ENCODE measurements at places on chromosomes 3 and 15.
A peak's percentile ranks its signal among the peaks of the same experiment; 100 is the strongest.

DNA sequence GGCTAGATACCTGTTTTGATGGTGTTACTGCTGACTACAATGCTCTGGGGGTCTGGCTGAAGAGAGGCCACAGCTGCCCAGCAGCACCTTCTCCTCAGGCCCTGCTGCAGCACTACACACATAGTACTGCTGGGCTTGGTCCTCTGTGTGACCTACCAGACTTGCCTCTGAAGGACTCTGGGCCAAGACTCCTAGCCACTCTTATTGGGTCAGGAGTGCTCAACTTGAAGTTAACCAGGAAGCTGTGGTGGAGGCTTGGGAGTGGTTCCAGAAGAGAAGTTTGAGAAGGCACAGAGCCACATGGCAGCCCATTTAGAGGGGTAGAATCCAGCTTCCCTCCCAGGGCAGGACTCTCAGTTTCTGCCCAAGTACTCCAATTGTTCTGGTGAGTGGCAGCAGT is 16.6 kb downstream of the ELP6 start:
- no peak for DNase-seq

DNA sequence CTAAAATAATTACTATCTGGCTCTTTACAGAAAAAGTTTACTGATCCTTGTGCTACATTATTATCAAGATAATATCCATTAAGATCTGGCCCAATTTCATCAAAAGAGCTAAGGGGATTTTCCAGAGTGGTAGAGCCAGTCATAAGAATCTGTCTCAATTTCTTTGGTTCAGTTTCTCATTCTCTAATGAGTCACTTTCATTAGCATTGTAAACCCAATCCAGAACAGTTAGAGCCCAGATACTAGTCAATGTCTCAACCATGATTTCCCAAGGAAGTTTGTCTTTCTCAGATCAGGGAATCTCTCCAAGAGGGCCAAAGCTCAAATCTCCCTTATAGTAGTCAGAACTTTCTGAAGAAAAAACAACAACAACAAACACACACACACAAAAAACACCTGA is 131.1 kb upstream of the PPP2R3A start:
- no peak for DNase-seq

GRCh38 chr3:101518421-101518871 is 5.4 kb upstream of the SENP7 start:
- DNase-seq, result peak; percentile 63

- no peak for DNase-seq
Measured at GRCh38 chr3:127411083-127411727, 123.4 kb upstream of the PRR20G start.

GRCh38 chr3:133939463-133939835 is 43.8 kb upstream of the RAB6B start:
- DNase-seq, result no peak

GRCh38 chr15:31571676-31572075 is 245.0 kb downstream of the KLF13 start:
- no peak for DNase-seq

GRCh38 chr3:124439603-124440002 is 290.6 kb upstream of the UMPS start:
- no peak for DNase-seq

DNA sequence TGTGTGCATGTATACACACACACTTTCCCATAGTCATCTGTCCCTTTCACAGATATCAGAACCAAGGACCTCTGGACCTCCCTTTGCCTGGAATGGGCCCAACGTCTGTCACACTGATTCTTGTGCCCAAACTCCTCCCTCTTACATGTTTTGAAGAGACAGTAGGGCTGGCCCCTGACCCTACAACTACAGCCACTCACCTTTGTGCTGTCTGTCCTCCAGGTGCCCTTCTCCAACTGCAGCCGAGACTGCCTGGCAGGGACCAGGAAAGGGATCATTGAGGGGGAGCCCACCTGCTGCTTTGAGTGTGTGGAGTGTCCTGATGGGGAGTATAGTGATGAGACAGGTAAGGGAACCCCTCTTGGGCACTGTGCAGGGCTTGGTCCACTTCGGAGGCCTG is 43.2 kb upstream of the CSTA start:
- DNase-seq, result no peak

DNA sequence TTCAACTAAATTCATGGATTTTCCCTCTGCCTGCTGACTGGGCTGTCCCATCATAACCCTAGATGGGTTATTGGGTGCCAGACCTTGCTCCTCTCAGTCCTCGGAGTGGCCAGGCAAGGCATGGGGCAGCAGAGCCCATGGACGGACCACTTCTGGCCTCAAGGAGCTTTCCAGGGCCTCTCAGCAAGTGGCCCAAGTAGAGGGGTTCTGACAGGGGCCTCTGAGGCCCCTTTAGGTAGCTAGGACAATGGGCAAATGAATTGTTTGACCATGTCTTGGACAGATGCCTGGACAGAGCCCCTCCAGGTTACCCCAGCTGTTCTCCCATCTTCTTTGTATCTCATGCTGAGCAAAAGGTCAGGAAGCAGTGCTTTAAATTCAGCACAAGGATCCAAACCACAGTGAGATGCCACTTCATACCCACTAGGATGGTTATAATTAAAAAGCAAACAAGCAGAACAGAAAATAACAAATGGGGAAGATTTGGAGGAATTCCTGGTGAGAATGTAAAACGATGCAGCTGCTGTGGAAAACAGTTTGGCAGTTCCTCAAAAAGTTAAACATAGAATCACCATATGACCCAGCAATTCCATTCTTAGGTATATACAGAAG is 61.6 kb downstream of the SPSB4 start:
- no peak for DNase-seq

GRCh38 chr15:82625136-82625535 is 22.0 kb downstream of the CPEB1 start:
- no peak for DNase-seq

- peak; percentile 39 for DNase-seq
Measured at GRCh38 chr3:125119752-125120378, 64.1 kb upstream of the HEG1 start.

GRCh38 chr3:8482960-8483665 is 18.5 kb upstream of the LMCD1 start:
- DNase-seq, result no peak

DNA sequence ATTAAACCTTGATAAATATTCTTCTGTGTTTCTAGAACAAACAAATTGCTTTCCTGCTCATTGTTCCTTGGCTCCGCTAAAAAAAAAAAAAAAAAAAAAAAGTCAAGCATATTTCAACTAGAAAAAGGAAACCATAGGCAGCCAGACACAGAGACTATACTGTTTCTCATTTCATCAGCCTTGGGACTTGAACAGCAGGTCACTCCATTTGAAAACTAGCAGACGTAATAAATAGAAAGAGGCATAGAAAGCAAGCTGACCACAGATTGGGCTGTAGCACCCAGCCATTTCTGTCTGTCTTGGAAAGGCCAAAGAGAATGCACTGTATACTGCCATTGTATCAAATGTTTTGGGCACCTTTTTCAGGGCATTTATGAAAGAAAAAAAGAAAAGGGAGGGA is 697.1 kb downstream of the NLGN1 start:
- DNase-seq, result no peak

DNA sequence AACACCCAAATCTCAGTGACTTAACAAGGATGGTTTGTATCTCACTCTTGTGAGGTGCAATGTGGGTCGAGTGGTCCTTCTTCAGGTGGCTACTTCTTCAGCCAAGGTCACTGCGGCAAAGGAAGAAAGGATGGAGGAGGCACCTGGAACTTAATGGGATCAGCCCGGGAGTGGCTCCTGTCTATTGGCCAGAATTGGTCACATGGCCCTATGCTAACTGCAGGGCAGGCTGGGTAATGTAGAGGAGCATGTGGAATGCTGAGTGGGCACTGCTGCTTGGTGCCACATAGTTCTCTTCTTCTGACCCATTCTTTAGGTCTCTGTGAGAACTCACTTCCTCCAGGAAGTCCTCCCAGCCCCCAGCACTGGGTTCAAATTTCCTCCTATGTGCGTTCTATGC is 20.3 kb upstream of the FAM3D start:
- DNase-seq, result no peak

DNA sequence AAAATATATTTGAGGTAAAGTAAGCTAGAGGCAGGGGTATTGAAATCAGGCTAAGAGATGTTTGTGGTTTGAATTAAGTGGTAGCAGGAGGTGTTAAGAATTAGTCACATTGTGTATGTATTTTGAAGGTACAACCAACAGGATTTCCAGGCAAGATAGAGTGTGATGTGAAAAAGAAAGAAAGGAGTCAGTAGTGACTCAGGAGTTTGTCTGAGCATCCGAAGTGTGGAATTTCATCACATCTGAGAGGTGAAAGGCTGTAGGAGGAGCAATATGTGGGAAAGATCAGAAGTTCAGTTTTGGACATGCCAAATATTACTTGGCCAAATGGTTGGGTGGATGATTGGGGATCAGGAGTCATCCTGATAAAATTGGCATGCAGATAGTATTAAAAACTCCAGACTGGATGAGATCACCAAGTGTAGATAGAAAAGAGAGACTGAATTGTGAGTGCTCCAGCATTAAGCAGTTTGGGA is 32.1 kb upstream of the EBLN2 start:
- peak; percentile 28 for DNase-seq

GRCh38 chr15:81473177-81473576 is 99.2 kb upstream of the TMC3 start:
- DNase-seq, result no peak

- no peak for DNase-seq
Measured at GRCh38 chr3:56357266-56357665, 111.0 kb downstream of the ERC2 start.

- no peak for DNase-seq
Measured at GRCh38 chr3:63385629-63386028, 107.5 kb downstream of the SYNPR start.

GRCh38 chr15:68674975-68675374 is 96.2 kb downstream of the CORO2B start:
- DNase-seq, result peak; percentile 14

- DNase-seq, result peak; percentile 39
Measured at GRCh38 chr15:98085003-98085639, 124.6 kb downstream of the ARRDC4 start.

- DNase-seq, result no peak
Measured at GRCh38 chr15:70240082-70240481, 142.4 kb upstream of the TLE3 start.

DNA sequence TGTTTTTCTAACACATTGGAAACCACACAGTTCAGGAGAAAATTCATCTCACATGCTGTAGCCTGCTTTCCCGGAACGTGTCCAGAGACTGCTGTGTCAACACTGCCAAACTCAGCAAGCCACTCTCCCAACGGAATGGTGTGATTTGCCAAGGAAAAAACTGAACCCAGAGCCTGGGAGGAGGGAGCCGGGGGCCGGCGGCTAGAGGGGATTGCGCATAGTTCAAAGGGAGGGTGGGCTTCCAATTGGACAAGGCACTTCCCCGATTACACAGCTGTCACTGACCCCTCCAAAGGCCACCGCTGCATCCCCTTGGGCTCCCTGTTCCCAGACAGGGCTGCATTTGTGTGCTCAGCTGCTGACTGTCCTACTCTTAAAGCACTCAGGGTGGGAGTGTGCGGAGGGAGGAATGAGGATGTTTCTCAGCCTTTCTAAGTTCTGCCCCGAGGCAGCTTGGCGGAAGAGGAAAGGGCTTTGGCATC is 256.2 kb downstream of the ZNF621 start:
- DNase-seq, result no peak

DNA sequence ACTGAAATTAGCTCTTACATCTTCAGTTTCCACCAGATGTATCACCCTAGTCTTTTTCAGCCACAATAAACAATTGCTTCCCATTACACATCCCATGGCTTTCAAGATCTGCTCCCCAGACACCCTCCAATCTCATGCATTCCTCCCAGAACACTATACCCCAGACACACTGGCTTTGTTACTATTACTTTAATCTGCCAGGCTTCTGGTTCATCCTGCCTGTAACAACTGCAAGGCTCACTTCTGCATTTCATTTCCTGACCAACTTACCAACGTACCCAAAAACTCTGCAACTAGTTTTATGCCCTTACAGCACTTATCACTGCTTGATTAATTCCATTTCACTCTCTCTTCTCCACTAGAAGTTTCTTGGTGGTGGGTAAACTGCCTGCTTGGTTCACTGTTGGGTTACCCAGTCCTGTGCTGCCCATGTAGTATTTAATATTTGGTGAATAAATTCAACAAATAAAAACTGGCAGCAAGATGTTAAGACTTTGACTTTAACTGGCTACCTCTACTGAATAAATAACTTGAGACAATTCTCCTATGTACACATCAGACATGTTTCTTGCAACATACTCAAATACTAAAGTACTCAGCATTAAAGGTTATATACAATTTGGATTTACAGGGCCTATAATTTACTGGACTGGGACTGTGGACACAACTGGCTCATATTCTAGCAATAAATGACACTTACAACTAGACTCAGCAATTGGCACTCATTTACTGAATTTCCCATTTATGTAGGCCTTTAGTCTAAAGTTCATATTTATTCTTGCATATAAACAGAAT is 2.7 kb downstream of the RPL22L1 start:
- peak; percentile 12 for DNase-seq

DNA sequence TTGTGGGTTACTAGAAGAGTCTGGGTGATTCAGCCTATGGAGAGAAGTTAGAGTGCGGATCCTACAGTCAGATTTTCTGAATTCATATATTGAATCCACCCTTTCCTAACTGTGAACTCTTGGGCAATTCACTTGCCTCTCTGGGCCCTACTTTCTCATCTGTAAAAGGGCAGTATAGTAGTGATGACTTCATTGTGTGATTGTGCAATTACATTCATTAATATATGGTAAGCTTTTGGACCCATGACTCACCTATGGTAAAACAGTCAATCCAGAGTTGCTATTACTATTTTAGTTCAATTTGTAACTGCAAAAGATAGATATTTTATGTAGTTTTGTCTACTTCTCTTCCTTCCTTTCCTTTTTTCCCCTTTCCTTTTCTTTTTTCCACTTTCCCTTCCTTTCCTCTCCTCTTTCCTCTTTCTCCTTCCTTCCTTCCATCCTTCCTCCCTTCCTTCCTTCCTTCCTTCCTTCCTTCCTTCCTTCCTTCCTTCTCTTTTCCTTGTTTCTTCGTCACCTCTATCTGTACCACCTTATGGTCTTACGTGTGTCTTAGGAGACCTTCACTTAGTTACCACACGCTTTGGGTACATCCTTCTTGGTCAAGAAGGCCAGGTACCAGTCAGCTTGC is 37.0 kb downstream of the GMNC start:
- no peak for DNase-seq

DNA sequence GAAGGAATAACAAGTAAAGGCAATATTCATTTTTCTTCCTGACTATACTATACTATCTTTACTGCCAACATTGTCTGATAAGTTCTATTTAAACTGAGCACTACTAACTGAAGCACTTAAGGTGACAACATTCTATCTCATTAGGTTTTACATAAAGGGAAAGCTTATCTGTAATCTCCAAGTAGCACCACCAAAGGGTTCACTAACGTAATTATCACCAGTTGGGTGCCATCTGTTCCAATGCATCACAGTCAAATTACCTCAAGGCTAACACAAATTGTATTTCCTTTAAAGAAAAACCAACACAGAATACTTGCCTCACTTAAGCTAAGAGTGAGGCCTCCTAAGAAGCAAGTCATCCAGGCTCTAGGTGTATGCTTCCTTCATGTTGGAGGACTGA is 453.8 kb downstream of the RAP2B start:
- no peak for DNase-seq

- DNase-seq, result peak; percentile 34
Measured at GRCh38 chr3:172332256-172333041, 115.8 kb downstream of the GHSR start.

Data from CD4-positive, alpha-beta T cell treated with Interferon alpha-2 for 1 hour (primary cell).